Fibroblast of pulmonary artery (primary cell): ENCODE measurements at places on chromosomes 6 and 20.
A peak's percentile ranks its signal among the peaks of the same experiment; 100 is the strongest.

- DNase-seq, result peak; percentile 79
These were observed 76.0 kb upstream of the TBC1D7 start for GRCh38 chr6:13404228-13404891.

DNA sequence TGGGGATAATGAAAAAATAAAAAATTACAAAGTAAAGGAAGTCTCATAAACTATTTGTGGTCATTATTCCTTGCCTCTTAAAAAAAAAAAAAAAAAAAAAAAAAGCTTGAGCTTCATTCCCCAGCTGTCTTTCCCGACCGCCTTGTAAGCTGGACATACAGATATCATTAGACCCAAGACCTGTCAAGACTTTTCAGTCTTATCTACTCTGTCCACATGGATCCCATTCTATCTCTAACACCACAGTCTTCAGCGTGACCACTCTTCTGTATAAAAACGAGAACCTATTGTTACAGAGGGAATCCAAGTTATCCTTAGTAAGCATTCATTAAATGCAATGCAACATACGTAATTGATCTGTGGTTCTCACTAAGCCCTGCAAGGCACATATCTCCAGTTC lies 423.5 kb downstream of the MEI4 start:
- no peak for DNase-seq

DNA sequence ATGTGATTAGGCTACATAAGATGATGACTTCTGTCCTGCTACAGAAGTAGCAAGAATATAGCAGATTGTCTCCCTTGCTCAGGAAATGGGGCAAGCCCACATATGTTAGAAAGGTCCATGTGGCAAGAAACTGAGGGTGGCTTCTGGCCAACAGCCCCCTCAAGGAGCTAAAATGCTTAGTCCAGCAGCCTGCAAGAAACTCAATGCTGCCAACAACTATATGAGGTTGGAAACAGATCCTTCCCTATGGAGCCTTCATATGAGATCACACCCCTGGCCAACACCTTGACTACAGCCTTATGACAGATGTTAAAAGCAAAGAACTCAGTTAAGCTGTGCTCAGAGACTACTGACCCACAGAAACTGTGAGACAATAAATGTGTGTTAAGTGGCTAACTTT lies 22.1 kb downstream of the PTPRT start:
- DNase-seq, result no peak

- DNase-seq, result no peak
These were observed 3.2 kb upstream of the BTN2A2 start for GRCh38 chr6:26379740-26380139.

GRCh38 chr6:28794175-28795002 lies 129.4 kb downstream of the TRIM27 start:
- DNase-seq, result peak; percentile 58

DNA sequence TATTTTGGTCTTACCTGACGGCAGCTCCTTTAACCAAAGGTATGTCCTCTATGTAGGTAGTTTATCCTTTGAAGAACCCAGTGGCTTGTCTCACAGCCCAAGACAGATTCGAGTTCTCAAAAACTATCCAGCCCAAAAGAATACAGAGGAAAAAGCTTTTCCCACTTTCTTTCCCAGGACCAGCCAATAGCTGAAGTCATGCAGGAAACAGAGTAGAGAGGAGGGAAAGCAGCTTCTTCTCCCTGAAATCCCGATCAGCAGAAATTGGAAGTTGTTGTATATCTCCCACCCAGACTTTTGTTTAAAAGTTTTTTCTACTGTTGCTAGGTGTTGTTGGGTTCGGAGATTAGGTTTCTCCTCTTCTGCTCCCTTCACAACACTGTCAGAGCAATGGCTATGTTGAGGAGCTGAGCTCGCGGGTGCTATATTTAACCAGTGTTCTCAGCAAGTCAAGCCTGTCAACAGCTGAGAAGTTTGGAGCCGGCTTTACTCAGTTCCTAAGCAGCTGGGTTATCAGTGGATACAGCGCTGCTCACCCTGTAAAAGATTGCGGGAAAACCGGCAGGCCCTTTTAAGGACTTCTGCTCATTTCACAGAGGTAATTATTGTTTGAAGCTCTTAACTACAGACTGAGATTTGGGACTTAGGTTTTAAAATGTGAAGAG lies at the start of gene FILIP1:
Gene FILIP1, minus strand, starts transcription at position 401 of the 665 bp plus-strand sequence. CDS start 78,828 bp downstream, outside the sequence.
- DNase-seq, result peak; percentile 79

GRCh38 chr6:38603966-38604365 lies 35.8 kb downstream of the BTBD9 start:
- DNase-seq, result peak; percentile 50

GRCh38 chr20:47775841-47776240 lies 9.4 kb downstream of the SULF2 start:
- DNase-seq, result no peak

DNA sequence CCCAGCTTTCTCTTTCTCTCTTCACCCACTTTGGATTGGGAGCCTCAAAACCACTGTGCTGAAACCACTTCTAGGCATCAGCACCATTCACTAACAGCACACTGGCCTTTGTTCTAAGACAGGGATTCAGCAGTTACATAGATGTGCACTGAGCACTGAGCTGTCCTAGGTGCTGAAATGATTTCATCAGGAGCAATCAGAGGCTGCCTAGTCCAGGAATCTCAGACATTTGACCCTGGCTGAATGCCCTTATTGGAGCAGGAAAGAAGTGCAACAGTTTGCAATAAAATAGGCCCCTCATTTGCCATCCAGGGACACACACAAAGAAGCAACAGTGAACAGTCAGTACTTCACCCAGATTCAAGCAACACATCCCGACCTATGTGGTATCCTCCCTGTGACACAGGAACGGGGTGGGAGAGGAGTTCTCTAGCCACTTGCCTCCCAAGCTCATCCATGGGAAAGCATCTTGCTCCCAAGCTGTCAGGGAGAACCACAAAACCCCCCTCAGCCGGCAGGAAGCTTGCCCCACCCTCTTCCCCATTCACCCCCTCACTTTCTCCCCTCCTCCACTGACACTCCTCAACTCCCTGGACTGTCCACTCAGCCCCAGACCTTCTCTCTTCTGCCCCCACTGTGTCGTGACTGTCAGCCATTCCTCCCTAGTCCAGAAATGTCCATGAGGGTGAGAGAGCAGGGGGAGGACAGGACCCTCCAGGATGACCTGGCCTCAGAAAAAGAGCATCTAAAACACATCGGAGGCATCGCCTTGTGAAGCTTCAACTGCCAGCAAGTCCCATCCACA lies 304.4 kb downstream of the PREX1 start:
- DNase-seq, result peak; percentile 86

- no peak for DNase-seq
These were observed 90.3 kb downstream of the SNX5 start for GRCh38 chr20:17878069-17878911.

- DNase-seq, result no peak
These were observed 4.8 kb downstream of the SAMD10 start for GRCh38 chr20:63974402-63975200.

GRCh38 chr6:132209351-132209750 lies 191.9 kb downstream of the MOXD1 start:
- DNase-seq, result no peak

GRCh38 chr20:44914924-44915323 lies 5.1 kb downstream of the PABPC1L start:
- no peak for DNase-seq

- DNase-seq, result peak; percentile 68
These were observed 304.5 kb downstream of the PRL start for GRCh38 chr6:21992178-21992967.

DNA sequence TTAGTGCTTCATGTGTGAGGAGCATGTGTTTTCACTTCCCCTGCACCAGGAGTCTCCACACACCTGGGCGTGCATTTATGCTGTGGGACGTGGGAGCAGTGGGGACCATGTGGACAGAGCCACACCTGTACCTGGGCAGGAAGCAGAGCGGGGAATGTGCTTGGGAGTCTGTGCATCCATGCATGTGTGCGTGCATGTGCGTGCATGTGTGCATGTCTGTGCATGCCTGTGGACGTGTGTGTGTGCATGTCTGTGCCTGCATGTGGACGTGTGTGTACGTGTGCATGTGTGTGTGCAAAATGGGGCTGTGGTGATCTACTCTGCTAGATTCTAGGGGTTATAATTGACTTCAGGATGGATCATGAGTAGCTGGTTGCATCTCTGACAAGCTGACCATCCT lies 224.0 kb upstream of the GMDS start:
- no peak for DNase-seq

GRCh38 chr6:140071601-140072062 lies 697.2 kb upstream of the CITED2 start:
- DNase-seq, result peak; percentile 72

GRCh38 chr6:102928109-102928508 lies 1534.6 kb downstream of the GRIK2 start:
- no peak for DNase-seq

DNA sequence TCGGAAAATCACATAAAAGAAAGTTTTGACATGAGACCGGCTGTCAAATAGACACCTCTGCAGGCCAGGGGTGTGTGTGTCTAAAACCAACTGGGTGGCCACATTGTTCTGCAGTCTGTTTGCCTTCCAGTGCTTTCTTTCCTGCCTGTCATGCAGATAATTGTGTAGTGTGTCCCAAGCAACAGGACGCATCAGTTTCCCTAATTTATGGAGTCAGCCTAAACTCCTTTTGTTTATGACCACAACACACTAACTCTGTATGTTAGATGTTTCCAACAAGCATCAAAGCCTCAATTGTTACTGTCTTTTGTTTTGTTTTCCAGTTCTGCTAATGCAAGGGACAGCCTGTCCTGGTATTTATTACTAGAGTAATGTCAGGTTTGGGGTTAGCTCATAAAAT lies 205.7 kb downstream of the ATXN1 start:
- DNase-seq, result no peak

DNA sequence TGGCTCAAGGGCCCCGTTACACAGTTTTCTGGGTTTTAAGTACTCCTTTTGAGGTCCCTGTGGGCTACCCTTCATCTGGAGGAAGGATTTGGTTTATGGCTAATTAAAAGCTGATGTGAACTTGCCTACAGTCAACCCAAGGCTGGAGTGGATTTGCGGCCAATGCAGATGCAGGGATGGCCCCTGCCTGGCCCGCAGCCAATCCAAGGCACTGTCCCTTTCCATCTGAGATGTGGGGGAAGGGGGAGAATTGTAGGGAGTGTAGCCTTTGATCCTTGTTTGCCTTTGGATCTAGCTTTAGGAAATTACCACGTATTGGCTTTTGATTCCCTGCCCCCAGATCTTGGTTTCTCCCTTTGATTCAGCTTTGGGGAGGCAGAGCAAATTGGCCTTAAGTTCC lies 128.0 kb upstream of the GGTLC1 start:
- DNase-seq, result no peak

DNA sequence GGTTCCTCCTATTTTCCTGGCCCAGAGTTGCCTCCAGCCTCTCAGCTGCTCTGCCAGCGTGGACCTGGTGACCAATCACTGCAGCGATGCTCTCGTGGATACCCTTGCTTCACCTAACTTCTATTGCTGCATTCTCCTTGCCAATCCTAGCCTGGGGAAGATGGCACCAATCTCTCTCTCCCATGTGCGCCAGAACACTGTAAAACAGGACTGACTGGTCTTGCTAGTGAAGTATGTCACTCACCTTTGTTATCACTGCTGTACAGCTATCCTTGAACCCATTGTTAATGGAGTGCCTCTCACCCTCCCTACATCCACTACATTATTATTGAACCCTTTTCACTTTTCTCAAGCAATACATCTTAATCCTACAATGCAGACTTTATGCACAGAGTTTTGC lies 80.1 kb downstream of the LYRM4 start:
- DNase-seq, result no peak

DNA sequence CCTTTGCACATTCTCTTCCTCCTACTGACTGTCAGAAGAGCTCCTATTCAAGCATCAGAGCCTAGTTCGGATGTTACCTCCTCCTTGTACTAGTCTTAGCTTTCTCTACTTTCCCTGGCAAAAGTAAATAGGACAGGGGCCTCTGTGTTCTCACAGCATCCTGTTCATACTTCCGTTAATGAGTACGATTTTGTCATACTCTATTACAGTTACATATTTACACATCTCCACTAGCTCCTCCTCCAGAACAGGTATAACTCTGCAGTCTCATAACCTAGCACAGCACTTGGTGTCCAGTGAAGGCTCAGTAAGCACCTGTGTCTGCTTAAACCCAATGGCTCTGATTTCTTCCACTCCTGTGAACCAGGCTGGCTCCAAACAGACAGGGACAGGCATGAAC lies 7.0 kb downstream of the ELMO2 start:
- no peak for DNase-seq

DNA sequence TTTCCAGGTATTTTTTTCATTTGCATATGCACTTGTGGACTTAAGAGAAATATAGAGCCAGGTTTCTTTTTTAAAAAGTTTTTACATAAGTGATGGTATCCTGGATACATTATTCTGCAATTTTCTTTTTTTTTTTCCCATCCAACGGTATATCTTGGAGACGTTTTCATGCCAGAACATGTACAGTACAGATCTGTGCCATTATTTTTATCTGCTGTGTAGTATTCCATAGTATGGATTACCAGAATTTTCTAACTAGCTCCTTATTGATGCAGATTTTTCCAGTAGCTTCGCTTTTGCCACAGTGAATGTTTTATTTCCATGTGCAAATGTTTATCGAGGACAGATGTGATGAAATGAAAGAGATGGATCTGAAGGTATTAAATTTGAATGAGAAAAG lies 34.1 kb downstream of the PPP1R16B start:
- DNase-seq, result no peak

GRCh38 chr6:154488802-154489437 lies 21.6 kb downstream of the CNKSR3 start:
- peak; percentile 40 for DNase-seq

DNA sequence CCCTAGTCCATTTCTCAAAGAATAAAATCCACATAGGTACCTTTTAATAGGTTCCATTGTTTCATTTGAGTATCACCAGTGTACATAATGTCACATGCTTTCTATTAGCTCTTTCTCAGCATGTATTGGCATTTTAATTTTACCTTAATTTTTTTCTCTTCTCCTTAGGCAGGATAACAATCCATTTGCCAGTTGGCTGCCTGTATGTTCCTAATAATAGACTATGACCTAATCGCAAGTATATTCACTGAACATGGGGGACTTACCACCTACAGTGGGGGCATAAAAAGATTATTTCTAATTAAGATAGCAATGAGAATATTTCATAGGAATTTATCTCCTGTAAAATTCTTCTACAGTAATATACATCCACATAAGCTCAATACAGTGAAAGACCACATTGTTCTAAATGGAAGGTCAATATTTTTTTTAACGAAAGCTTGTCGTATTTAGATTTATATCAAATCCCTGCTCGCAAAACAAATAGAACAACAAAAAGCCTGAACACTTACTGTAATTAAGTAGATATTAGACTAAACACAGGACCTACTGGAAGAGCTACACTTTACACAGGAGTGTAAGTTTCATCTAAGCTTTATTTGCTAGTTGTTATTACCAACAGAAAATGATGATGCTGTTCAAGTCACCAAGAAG lies 76.4 kb downstream of the OGFRL1 start:
- DNase-seq, result no peak

DNA sequence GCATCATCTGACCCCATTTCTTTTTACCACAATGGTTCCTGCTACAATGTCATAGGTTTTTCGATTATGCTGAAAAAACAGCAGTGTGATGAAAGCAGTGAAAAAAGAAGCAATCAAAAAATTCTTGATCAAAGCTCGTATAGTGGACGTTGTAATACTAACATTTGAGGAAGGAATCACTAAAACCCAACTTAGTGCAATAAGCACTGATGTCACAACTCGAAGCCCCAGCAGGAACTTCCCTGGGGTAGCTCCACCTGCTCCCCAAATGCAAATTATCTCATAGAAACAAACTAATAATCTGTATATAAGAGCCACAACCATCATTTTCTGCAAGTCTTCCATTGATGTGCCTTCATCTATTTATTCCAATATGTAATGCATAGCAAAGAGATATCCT lies 285.6 kb upstream of the SGK1 start:
- DNase-seq, result no peak
